Dermis microvascular lymphatic vessel endothelial cell (primary cell): ENCODE measurements at places on chromosomes 7 and 10.

- no peak for DNase-seq
These were observed 24.7 kb upstream of the DPYSL4 start for GRCh38 chr10:132162021-132162531.

GRCh38 chr7:29565982-29566746 lies 2.5 kb downstream of the PRR15 start:
- DNase-seq: no peak

DNA sequence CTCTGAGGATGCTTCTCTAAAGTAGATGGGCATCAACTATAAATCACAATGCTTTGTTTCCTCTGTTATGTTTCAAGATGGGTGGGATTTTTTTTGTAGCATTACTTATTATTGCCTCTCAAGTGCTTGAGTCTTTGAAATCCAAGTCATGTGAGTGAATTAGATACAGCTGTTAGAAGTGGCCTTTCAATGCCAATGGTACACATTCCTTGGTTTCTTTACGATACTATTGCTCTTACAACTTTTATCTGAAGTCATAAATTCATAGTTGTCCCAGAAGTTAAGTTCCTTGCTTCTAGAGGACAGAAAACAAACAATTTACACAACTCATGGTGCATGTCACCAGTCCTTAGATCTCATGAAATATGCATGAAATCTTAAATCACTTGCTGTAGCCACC lies 15.5 kb downstream of the CFTR start:
- no peak for DNase-seq

GRCh38 chr7:50147951-50148808 lies 55.1 kb upstream of the ZPBP start:
- DNase-seq: no peak

DNA sequence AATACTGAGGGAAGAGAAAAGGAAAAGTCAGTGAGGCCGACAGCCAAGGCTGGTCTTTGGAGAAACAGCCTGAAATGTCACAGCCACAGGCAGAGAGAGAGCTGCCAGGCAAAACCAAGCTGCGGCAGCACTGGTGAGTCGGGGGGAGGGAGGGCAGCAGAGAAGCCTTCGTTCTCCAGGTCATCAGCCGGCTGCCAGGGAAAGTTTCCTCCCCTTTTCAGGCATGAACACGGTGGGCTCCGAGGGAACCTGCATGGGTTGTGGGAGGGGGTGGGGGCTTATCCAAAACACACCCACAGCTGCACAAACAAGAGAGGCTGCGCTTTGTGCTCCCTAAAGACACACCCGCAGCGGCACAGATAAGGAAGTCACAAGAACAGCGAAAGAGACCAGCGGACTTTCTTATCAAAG lies 62.3 kb upstream of the NKX6-2 start:
- no peak for DNase-seq

- DNase-seq: peak; percentile 32
These were observed 14.4 kb downstream of the DENND2A start for GRCh38 chr7:140625908-140626868.

GRCh38 chr7:134886353-134887057 lies 99.8 kb upstream of the AGBL3 start:
- DNase-seq: peak; percentile 92

GRCh38 chr7:209906-210305 lies 17.5 kb downstream of the FAM20C start:
- no peak for DNase-seq

- DNase-seq: no peak
These were observed 36.7 kb upstream of the SLIT1 start for GRCh38 chr10:97222326-97222961.

- DNase-seq: peak; percentile 55
These were observed 14.7 kb upstream of the TMEM236 start for GRCh38 chr10:17737027-17737965.

- DNase-seq: no peak
These were observed 10.2 kb downstream of the APBB1IP start for GRCh38 chr10:26448292-26448691.

- DNase-seq: peak; percentile 28
These were observed 133.1 kb downstream of the MAPK8 start for GRCh38 chr10:48439581-48440041.

- DNase-seq: no peak
These were observed 136.2 kb downstream of the WDR11 start for GRCh38 chr10:120987359-120987758.
